ENCODE measurements at places on chromosomes 6 and 20.
A peak's percentile ranks its signal among the peaks of the same experiment; 100 is the strongest.

GRCh38 chr20:43731927-43732326 lies 5.1 kb upstream of the GTSF1L start:
- no peaks in the 10 kb centered on the region for H3K27me3 ChIP-seq
- no peak for DNase-seq
- H3K27ac ChIP-seq, result no peak overlapping the region

DNA sequence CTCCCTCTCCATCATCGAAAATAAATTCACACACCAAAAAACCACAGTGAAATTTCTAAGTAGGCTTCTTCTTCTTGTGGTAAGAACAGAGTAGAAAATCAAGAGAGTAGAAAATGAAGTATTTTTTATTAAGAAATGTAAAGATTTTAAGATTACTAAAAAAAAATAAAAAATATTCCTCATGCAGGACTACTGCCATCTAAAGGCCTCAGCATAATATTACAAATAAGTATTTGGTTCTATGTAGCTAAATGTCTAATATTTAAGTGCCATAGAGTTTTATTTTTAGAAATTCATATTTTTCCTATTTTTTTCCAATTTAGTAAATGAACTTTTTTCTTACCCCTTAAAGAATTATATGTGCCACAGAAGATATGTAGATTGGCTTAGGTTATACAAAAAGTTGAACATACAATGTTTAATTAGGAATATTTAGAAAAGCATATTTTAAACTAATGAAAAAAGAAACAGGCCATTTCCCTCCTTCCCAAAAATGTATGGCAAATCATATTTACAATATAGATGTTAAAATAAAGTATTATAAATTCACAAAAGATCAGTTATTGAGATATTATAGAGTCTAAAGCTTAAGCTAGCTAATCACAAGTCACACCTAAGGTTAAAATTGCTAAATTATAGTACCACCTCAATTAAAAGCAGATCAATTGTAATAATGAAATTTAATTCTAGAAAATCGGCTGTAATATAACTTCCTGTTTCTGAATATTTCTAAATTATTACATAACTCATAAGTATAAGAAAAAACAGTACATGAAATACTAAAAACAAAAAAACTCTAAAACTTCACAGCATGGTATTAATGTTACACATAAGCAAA lies 3.5 kb upstream of the NT5DC1 start:
- DNase-seq, result peak; percentile 14
- H3K27ac ChIP-seq, result no peak overlapping the region
- H3K4me1 ChIP-seq, result peaks cover 9% of the 10 kb centered on the region
- H3K27me3 ChIP-seq, result no peaks in the 10 kb centered on the region
- H3K4me3 ChIP-seq, result no peak overlapping the region

GRCh38 chr6:35596448-35597442 lies 84.0 kb upstream of the TULP1 start:
- DNase-seq, result no peak
- H3K4me3 ChIP-seq, result no peak overlapping the region
- no peaks in the 10 kb centered on the region for H3K27me3 ChIP-seq
- peaks cover 62% of the 10 kb centered on the region for H3K4me1 ChIP-seq

DNA sequence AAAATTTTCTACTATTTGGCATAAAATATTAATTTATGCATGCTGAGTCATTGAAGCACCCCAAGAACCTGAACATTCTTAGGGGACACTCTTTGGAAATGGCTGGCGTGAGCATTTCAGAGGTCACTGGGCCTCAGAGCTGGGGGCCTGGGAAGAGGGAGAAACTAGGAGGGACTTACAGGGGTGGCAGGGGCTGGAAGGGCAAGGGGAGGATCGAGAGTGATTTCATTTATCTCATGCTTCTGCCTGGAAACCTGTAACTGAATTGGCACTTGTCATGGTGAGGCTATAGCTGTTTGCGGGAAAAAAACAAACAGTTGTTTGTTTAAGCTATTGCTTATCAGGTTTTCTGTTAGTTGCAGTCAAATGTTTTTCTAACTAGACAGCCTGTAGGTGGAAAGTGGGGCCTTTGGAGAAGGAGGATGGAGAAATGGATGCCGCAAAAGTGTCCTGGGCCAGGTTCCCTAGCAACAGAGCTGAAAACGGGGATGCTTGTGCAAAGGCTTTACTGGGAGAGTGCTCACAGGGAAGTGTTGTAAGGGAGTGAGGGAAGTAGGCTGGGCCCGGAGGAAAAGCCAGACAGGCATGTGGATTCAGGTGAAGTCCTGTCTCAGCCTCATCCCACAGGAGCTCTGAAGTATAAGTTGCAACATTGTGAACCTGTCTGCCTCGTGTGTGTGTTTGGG lies 36.4 kb upstream of the KAT14 start:
- H3K27me3 ChIP-seq, result no peaks in the 10 kb centered on the region
- no peaks in the 10 kb centered on the region for H3K4me1 ChIP-seq
- H3K27ac ChIP-seq, result no peak overlapping the region
- no peak for DNase-seq

GRCh38 chr6:169530752-169531123 lies 171.1 kb downstream of the WDR27 start:
- H3K4me3 ChIP-seq, result no peak overlapping the region
- H3K4me1 ChIP-seq, result peaks cover 15% of the 10 kb centered on the region
- no peak overlapping the region for H3K27ac ChIP-seq
- H3K36me3 ChIP-seq, result no peaks in the 10 kb centered on the region
- no peaks in the 10 kb centered on the region for H3K27me3 ChIP-seq

GRCh38 chr6:37170273-37171200 lies 585 bp downstream of the PIM1 start:
- peak overlapping the region; percentile 71 for H3K4me3 ChIP-seq
- peaks cover 35% of the 10 kb centered on the region for H3K36me3 ChIP-seq
- DNase-seq, result peak; percentile 36
- peaks cover 29% of the 10 kb centered on the region for H3K4me1 ChIP-seq
- no peaks in the 10 kb centered on the region for H3K27me3 ChIP-seq

DNA sequence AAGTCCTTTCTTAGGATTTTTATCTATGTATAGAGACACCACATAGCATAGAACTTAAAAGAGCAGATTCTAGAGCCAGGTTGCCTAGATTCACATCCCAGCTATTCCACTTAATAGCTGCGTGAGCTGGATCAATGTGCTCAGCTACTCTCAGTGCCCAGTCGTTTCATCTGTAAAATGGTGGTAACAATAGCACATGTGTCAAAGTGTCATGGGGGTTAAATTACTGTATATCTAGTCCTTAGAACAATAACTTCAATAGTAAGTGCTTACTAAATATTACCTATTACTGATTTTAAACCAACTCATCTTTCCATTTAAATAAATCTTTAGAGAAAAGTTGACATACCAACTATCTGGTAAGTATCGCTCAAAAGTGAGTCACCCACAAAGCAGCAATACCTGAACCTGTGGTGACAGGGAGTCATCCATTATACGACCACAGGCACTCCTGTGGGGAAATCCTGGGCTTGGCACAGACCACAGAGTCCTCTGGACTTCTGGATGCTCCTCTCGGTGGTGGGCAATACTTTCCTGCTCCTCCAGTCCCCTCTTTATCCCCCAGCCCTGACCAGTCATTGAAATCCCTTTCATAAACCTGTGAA lies 154.8 kb downstream of the PDSS2 start:
- no peaks in the 10 kb centered on the region for H3K36me3 ChIP-seq
- H3K27me3 ChIP-seq, result no peaks in the 10 kb centered on the region
- no peaks in the 10 kb centered on the region for H3K4me1 ChIP-seq
- H3K27ac ChIP-seq, result no peak overlapping the region

GRCh38 chr6:51644426-51644825 lies 443.0 kb downstream of the PKHD1 start:
- DNase-seq, result no peak
- no peak overlapping the region for H3K27ac ChIP-seq
- no peaks in the 10 kb centered on the region for H3K36me3 ChIP-seq
- no peaks in the 10 kb centered on the region for H3K27me3 ChIP-seq
- H3K4me1 ChIP-seq, result no peaks in the 10 kb centered on the region

GRCh38 chr20:47801079-47801478 lies 15.8 kb upstream of the SULF2 start:
- DNase-seq, result no peak
- no peaks in the 10 kb centered on the region for H3K4me1 ChIP-seq
- H3K27ac ChIP-seq, result no peak overlapping the region
- H3K4me3 ChIP-seq, result no peak overlapping the region
- H3K36me3 ChIP-seq, result no peaks in the 10 kb centered on the region

DNA sequence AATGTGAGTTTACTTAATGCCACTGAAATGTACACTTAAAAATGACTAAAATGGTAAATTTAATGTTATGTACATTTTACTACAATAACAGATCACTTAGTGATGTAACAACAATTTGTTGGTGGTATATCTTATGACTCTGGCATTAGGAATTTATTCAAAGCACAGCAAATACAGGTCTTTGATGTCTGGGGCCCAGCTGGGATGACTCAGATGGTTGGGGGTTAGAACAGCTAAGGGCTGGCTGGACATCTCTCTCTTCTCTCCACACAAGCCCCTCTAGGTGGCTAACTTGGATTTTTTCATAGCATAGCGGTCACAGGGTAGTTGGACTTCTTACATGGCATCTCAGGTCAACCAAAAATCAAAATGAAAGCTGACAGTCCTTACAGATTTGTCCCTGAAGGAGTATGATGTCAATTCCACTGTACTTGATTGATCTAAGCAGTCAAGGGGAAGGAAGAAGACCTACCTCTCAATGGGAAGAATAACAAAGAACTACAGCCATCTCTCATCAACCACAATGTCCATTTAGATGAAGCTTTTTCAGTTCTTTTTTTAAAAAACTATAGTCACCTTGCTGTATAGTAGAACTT lies 37.5 kb upstream of the LCA5 start:
- H3K27me3 ChIP-seq, result no peaks in the 10 kb centered on the region
- no peak overlapping the region for H3K27ac ChIP-seq
- DNase-seq, result no peak
- no peaks in the 10 kb centered on the region for H3K4me1 ChIP-seq

DNA sequence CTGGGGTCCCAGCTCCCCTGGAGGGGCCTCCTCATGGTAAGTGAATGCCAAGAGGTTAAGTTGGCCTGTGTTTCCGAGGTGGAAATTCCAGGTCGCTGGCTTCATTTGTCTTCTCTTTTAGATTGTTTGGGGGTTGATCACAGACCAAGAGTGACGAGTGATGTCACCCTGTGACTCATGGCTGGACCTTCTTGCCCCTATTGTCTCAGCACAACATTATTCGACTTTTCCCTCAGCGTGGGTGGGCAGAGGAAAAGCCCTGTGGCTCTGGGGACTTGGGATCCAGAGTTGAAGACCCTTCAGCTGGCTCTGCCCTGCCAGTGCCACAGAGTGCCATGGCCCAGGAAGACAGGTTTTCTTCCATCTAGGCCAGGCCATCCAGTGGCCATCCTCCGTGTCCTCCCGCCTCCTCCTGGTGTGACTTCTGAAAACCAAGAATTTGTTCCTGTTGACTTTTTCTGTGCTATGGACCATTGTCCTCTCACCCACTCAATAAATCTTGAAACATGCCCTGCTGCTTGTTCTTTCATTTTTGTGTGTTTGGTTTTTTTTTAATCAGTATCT lies 15.4 kb upstream of the SNHG17 start:
- no peak for DNase-seq
- H3K27me3 ChIP-seq, result no peaks in the 10 kb centered on the region
- H3K4me1 ChIP-seq, result peaks cover 8% of the 10 kb centered on the region
- no peaks in the 10 kb centered on the region for H3K36me3 ChIP-seq
- H3K4me3 ChIP-seq, result no peak overlapping the region
- H3K27ac ChIP-seq, result no peak overlapping the region

DNA sequence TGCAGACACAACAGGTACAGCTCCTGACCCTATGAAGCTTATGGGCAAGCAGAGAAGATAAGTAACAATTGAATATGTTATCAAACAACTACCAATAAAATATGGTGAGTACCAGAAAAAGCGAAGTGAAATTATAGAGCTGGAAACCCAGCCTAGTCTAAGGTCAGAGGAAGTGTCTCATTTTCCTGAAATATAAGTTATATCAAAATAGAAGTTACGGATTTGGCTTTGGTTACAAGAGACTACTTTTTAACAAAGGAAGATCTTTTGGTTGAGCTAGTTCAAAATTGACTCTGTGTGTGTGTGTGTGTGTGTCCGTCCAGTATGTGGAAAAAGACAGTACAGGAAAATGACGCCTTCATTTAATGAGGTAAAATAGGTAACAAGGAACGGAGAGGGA lies 8.9 kb downstream of the STX11 start:
- H3K4me3 ChIP-seq, result no peak overlapping the region
- H3K27ac ChIP-seq, result no peak overlapping the region
- peaks cover 8% of the 10 kb centered on the region for H3K4me1 ChIP-seq
- DNase-seq, result no peak
- H3K27me3 ChIP-seq, result no peaks in the 10 kb centered on the region

DNA sequence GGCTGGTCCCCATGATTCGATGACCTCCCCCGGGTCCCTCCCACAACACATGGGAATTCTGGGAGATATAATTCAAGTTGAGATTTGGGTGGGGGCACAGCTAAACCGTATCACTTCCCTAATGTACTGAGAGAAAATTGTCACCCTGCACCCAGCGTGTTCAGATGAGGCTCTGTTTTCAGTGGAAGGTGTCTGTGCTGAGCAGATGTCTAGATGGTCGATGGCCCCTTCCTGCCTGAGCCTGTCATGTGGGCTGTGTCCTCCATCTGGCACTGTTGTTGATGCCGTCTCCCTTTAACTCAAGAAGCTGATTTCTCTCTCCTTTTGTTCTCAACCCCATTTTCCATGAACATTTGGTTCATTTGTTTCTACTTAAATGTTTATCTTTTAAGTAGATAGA lies 37.0 kb downstream of the TMEM181 start:
- no peak overlapping the region for H3K27ac ChIP-seq
- no peaks in the 10 kb centered on the region for H3K36me3 ChIP-seq
- H3K27me3 ChIP-seq, result no peaks in the 10 kb centered on the region
- H3K4me3 ChIP-seq, result no peak overlapping the region

DNA sequence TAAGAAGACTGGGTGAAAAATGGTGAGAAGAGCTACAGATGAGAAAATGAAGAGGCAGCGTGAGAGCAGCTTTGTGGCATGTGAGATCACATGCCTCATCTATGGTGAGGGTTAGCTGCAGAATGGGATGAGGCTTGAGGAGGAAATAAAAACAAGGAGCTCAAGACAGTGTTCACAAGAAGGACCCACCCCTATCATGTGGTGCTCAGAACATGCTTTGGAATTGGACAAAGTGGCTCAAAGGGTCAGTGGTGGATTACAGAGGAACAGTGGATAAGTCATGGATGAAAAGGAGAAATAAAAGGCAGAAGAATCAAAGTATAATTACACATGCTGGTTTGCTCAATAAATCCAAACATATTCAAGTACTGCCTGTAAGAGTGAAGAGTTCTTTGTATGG lies 126.9 kb upstream of the UST start:
- DNase-seq, result no peak
- H3K4me1 ChIP-seq, result no peaks in the 10 kb centered on the region
